Muscle of back (tissue), 13 donors: ENCODE measurements at places on chromosomes 13 and 19.

- no peak for DNase-seq
Observed at GRCh38 chr13:30049692-30050091, 199.3 kb upstream of the UBL3 start.

GRCh38 chr13:70448820-70449219 is 340.6 kb upstream of the KLHL1 start:
- no peak for DNase-seq

DNA sequence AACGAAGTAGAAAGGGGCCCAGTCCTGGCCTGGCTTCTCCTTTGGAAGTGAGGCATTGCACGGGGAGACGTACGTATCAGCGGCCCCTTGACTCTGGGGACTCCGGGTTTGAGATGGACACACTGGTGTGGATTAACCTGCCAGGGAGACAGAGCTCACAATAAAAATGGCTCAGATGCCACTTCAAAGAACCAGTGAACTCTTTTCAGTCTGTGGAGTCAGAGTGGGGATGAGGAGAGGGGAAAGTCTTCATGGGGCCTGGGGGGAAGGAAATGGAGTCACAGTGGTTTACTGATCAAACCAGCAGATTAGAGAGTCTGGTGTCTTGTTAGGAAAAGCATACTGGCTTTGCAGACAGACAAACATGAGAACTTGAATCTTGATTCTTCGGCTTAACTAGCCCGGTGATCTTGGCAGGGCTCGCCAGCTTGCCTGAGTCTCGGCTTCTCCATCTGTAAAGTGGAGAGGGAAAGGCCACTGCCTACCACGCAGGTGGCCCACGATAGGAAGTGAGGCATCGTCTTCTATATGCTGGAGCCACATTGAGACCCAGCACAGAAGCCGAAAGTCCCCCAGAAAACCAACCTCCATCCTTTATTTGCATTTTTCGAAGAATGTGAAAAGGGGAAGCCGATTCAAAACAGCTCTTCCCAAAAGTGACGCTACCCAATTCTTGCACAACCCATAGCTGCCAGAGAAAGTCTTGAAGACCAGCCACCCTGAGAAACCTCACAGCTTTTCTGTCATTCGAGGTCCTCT is at the start of gene FFAR1:
Gene FFAR1 (plus strand): TSS at position 732 of the 759 bp plus-strand sequence. CDS start 3,650 bp downstream, outside the sequence.
- DNase-seq: no peak

DNA sequence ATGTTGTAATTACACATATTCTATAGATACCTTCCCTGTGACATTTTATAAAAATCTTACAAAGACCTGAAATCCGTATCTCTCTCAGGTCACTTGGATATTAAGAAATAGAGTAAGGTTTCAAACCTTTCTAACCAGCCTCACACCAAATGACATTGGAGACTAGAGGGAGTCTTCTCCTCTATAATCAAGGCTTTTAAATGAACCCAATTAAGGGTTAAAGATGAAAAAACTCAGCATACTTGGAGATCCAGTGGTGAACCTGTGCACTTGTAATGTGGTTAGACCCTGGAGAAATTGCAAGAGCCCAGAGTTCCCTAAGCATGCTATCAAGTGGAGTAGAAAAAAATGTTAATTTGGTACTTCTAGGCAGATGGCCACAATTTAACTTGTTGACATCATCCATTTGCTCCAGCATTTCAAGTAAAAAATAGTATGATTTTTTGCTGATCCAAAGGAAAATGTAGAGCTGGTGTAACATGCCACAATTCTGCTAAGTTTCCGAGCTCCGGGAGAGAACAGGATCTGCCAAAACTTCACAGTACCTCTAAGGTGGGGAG is 554.1 kb upstream of the MIR17HG start:
- peak; percentile 10 for DNase-seq

DNA sequence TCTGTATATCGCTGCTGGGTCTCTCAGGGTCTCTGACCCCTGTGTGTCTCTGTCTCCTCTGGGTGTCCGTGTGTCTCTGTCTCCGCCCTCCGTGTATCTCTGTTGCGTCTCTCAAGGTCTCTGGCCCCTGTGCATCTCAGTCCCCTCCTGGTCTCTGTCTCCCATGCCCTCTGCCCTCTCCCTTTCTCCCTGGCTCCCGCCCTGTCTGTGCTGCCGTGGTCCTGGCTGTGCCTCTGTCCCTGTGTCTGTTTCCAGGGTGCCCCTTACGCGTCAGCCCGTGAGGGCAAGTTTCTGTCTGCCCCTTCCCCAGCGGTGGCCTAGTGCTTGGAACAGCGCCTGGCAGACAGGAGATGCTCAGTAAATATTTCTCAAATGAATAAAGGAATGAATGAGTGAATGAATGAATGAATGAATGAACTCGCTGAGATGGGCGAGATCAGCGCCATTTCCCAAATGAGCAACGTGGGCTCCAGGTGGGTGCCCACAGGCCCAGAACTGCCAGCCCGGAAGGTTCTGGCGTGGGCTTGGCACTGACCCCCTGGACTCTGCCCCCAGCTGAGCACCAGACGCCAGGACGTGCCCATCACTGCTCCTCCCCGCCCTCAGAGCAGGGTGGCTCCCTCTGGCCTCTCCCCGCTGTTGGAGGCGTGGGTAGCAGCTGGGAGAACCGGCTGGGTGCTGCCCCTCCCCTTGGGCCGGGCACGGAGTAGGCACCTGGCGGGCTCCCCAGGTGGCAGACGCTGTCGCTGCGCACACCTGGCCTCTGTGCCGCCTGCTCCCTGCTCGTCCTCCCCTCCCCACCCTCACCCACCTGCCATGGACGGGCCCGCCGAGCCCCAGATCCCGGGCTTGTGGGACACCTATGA is at the start of gene SULT2B1:
Gene SULT2B1 (plus strand): TSS at position 736 of the 866 bp plus-strand sequence. CDS start 81 bp downstream, at position 817.
- no peak for DNase-seq

- no peak for DNase-seq
Observed at GRCh38 chr13:60661521-60661920, 264.5 kb downstream of the TDRD3 start.

DNA sequence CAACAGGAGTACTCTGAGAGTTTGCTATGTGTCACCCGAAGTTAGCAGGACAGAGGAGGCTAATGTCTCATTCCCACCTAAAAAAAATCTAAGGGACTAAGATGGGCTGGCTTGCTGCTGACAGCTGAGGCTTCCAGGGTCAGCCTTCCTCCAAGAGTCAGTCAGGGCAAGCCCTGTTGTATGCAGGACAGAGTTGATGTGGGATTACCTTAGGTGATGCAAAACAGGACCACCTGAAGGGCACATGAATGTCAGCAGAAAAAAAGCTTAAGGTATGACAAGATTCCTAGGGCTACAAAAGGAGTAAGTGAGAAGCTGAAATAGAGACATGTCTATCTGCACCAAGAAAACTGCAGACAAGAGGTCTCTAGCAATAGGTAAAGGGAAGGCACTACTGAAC is 151.5 kb downstream of the NHLRC3 start:
- no peak for DNase-seq

- no peak for DNase-seq
Observed at GRCh38 chr13:48317511-48318376, 14.2 kb downstream of the RB1 start.

DNA sequence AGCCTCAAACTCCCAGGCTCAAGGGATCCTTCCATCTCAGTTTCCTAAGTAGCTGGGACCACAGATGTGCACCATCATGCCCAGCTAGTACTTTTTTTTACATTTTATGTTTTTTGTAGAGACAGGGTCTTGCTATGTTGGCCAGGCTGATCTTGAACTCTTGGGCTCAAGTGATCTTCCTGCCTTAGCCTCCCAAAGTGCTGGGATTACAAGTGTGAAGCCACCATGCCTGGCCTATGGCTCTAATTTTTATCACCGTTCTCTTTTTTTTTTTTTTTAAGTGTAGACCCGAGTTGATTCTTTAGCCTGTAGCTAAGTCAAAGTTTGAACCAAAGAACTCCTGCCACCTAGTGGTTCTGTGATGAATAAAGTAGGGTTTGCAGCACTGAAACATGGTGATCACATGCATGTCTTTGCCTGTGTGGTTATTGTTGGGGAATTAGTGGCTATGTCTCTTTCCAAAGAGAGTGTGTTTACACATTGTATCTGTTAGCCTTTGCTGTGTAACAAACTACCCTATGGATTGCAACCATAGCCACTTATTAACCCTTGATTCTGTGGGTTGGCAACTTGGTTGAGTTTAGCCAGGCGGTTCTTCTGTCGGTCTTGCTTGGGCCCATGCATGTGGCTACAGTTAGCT is 11.6 kb downstream of the NFILZ start:
- DNase-seq: peak; percentile 22

- peak; percentile 65 for DNase-seq
Observed at GRCh38 chr13:29702912-29703351, 107.4 kb upstream of the SLC7A1 start.

DNA sequence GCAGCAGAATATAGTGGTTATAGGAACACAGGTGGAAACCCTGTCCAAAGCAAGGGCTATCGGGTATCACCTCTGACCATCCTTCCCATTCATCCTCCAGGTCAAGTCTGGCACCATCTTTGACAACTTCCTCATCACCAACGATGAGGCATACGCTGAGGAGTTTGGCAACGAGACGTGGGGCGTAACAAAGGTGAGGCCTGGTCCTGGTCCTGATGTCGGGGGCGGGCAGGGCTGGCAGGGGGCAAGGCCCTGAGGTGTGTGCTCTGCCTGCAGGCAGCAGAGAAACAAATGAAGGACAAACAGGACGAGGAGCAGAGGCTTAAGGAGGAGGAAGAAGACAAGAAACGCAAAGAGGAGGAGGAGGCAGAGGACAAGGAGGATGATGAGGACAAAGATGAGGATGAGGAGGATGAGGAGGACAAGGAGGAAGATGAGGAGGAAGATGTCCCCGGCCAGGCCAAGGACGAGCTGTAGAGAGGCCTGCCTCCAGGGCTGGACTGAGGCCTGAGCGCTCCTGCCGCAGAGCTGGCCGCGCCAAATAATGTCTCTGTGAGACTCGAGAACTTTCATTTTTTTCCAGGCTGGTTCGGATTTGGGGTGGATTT is 2.1 kb upstream of the RAD23A start:
- no peak for DNase-seq

DNA sequence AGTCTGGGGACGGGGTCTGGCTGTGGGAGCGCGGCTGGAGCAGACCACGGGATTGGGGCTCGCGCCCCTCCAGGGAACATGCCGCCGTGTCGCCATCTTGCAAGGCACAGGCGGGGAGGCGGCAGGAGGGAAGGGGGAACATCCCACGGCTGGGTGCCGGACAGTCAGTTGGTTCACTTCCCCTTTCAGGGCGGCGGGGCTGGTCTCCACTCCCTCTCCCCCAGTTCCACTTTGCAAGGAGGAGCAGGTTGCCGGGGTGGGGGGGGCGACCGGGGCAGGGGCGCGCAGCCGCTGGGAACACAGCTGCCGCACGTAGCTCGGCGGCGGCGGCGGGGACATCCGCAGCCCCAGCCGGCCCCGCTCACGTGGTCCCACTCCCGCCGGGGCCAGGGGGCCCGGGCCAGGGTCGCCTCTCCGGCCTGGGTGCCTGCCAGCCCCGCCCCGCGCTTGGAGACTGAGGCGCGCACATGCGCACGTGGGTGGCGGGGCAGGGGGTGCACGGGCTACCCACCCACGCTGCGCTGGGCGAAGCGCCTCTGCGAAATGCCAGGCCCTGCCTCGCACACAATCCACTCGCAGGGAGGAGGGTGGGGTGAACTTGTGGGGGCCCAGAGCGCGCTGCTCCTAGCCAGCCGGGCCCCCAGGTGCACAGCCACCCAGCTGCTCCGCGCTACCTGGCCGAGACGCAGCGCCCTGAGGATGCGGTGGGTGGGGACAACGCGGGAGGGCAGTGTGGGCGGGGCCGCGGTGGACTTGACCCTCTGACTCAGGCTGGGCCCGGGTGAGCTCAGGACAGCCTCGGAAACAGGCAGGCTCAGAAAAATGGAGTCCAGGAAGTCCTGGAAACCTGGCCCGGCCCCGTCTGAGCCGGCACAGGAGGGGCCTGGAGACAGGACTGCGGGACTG is 6.4 kb downstream of the KLF16 start:
- DNase-seq: peak; percentile 84

GRCh38 chr19:41426952-41427646 is at the start of gene B3GNT8:
Gene B3GNT8 (minus strand): TSS chr19:41427374. CDS start chr19:41426778, 596 bp downstream.
- peak; percentile 60 for DNase-seq

DNA sequence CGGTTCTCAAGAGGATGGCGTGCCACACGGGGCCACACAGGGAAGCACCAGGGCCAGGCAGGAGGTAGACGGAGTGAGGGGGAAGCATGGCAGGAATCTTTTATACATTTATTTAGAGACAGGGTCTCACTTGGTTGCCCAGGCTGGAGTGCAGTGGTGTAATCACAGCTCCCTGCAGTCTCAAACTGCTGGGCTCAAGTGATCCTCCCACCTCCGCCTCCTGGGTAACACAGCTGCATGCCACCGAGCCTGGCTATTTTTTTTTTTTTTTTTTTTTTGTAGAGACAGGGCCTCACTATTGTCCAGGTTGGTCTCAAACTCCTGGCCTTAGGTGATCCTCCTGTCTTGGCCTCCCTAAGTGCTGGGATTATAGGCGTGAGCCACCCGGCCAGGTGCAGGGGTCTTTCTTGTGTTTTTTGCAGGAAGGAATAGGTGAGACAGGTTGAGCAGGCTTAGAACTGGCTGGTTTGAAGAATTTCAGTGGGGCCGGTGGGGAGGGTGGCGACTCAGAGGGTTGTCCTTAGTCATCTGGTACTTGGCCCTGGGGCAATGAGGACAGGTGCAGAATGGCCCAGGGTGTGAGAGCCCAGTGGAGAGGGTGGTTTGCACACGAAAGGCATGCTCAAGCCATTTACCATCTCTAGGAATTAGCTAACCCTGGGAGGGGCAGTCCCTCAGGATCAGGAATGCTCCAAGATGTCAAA is 7.6 kb downstream of the SSC5D start:
- no peak for DNase-seq

DNA sequence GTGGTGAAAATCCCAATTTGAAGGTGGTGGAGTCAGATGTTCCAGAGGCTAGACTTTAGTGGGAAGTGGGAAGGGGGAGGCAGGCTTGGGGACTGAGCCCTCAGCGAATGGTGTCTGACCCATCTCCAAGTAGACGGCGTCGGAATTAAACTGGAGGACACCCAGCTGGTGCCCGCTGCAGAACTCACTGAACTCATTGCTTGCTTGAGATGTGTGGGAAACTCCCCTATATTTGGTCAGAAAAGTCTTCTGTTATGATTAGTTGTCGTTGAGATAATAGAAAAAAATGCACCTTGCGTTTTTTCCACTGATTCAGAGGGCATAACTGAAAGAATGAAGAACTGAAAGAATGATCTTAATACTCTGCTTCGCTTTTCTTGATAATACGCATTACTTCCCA is 871 bp upstream of the ZNF583 start:
- no peak for DNase-seq

DNA sequence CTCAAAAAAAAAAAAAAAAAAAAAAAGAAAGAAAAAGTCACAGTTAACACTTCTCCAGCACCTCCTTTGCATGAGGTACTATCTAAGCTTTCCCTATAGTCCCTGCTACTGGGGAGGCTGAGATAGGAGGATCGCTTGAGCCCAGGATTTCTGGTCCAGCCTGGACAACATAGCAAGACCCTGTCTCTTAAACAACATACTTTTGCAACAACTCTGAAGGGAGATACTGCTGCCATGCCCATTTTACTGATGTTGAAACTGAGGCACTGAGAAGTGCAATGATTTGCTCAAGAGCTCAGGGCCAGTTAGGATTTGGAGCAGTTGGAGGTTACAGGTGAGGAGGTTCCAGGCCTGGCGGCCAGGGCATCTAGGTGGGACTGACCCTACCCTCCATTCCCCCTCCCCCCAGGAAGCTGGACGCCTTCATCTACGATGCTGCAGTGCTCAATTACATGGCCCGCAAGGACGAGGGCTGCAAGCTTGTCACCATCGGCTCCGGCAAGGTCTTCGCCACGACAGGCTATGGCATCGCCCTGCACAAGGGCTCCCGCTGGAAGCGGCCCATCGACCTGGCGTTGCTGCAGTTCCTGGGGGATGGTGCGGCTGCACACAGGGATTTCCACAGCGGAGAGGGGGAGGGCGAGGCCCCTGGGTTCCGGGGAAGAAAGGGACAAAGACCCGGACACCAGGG is 4.3 kb upstream of the GRWD1 start:
- no peak for DNase-seq
